ENCODE measurements at places on chromosomes 2 and 18. TPM values are rescaled to one million over a fixed set of nuclear protein-coding genes. Genes with fewer than 3 reads are reported as not detected.

Gene UGT1A10
- polyA plus RNA-seq = not detected

Gene DNAJC5G
- not detected for polyA plus RNA-seq

Gene LIPG
- polyA plus RNA-seq = 0.11 TPM

GRCh38 chr2:96158554-96158940, 13.3 kb upstream of the DUSP2 start:
- DNase-seq = no peak

DNA sequence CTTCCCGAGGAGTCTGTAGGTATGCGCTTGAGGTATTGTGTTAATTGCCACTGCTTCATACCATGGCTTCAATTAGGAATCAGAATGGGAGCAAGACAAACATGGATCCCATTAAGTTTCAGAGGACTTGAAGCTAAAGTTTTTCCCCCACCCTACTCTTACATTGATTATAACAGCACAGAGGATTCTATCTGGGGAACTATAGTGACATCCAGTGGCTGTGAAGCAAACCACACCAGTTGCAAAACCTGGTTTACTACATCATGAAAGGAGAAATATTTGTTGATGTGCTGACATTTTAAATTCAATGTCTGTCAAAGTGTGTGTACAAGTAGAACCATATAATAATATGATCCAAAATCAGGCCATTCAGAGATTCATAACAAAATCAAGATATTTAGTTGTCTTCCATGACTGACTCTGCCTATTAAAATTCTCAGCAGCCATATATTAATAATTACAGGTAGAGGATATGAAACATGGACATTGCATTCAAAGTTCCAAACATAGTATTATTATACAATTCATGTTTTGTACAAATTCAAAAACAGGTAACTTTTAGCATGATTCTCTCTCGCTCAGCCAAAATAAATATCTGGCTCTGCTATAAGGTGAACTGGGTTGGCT, 82.9 kb downstream of the GRB14 start:
- DNase-seq = no peak

DNA sequence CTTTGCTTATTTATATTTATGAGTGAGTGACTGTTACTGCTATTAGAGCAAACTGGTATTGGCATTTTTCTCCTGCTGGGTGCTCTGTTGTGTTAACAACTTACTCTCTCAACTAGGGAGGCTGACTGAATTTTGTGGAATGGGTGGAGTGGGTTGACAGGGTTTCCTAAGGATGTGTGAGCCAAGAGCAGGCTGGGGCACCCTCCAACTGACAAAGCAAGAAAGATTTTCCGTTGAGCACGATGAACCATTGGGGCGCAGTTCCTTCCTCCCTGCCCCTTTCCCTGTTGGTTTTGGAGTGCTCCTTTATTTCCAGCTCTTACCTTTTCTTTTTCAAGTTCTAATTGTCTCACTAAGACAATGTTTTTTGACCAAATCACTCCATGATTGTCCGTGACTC, 20.3 kb downstream of the SEH1L start:
- DNase-seq = no peak

Measured in AG04450 (cell line).